Hepatocyte (in vitro differentiated cells): ENCODE measurements at places on chromosomes 1 and 21. TPM values are rescaled to one million over a fixed set of nuclear protein-coding genes. Genes with fewer than 3 reads are reported as not detected.

DNA sequence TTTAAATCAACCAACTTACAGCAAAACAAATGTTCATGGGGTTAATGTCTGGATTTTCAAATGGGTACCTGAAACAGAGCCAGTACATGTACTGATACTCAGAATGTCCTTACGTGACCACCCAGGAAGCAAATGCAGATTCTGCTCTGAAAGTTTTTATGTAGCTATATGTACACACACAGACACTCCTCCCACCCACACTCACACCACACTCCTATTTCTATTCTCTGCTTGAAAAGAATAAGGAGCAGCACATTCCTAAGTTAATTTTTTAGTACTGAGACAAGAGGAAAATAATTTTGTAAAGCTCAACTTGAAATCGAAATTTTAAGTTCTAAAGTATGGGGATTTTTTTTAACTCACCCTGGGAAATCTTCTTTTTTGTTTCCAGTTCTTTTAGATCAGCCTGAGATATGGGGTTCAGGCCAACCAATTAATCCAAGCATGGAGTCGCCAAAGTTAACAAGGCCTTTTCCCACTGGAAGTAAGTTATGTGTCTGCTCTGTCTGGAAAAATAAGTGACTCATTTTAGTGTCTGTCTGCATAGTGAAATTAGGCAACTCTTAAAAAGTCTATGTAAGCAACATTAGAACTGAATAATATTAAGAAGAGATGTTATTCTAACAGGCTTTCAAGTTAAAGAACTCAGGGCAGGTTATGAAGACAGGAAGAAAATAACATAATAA is 75.5 kb upstream of the DYNLT5 start:
- H3K4me1 ChIP-seq = no peaks in the 10 kb centered on the region
- H3K36me3 ChIP-seq = no peaks in the 10 kb centered on the region
- H3K27ac ChIP-seq = peak overlapping the region; percentile 15
- DNase-seq = peak; percentile 13
- no peaks in the 10 kb centered on the region for H3K27me3 ChIP-seq

- H3K36me3 ChIP-seq = no peaks in the 10 kb centered on the region
- peaks cover 82% of the 10 kb centered on the region for H3K27me3 ChIP-seq
- H3K4me1 ChIP-seq = peaks cover 5% of the 10 kb centered on the region
Observed at GRCh38 chr1:4655674-4656532, 1.5 kb downstream of the AJAP1 start.

- peak overlapping the region; percentile 23 for H3K27ac ChIP-seq
- no peaks in the 10 kb centered on the region for H3K27me3 ChIP-seq
- DNase-seq = peak; percentile 7
- H3K4me1 ChIP-seq = peaks cover 4% of the 10 kb centered on the region
Observed at GRCh38 chr1:71228241-71228640, 147.4 kb upstream of the ZRANB2 start.

DNA sequence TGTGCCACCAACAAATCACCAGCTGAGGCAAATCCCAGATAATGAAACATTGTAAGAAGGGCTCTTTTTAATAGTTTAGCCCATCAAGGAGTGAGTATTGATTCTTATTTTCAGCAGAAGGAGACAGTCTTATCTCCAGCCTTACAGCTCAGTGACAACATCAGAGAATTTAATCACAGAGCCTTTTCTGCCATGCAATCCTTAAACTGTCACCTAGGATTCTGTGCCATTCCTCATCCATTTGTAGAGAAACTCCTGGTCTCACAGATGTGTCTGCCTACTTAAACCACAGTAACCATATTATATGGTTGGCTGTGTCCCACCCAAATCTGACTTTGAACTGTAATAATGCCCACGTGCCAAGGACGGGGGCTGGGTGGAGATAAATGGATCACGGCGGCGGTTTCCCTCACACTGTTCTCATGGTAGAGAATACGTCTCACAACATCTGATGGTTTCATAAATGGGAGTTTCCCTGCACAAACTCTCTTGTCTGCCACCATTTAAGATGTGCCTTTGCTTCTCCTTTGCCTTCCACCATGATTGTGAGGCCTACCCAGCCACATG is 217.7 kb downstream of the RERE start:
- H3K4me3 ChIP-seq = no peak overlapping the region
- no peak for DNase-seq
- no peaks in the 10 kb centered on the region for H3K27me3 ChIP-seq
- no peak overlapping the region for H3K27ac ChIP-seq
- peaks cover 15% of the 10 kb centered on the region for H3K4me1 ChIP-seq
- no peaks in the 10 kb centered on the region for H3K36me3 ChIP-seq

NPL gene
- total RNA-seq = 6.4 and 10.2 TPM in 2 replicates

AADACL4 gene
- 0.20 TPM in 1 of 2 replicates, not detected in the other for total RNA-seq

SSX2IP gene
- total RNA-seq = 38.0 and 39.9 TPM in 2 replicates

SH2D2A gene
- total RNA-seq = 0.60 and 2.6 TPM in 2 replicates
